Stomach (tissue), 19 donors: ENCODE measurements at places on chromosomes 12 and 14. TPM values are rescaled to one million over a fixed set of nuclear protein-coding genes. Genes with fewer than 3 reads are reported as not detected.

- DNase-seq: no peak
These were observed 7.9 kb downstream of the IFFO1 start for GRCh38 chr12:6547987-6548386.

- no peak for DNase-seq
These were observed 629 bp downstream of the PRDM4 start for GRCh38 chr12:107760207-107760808.

DNA sequence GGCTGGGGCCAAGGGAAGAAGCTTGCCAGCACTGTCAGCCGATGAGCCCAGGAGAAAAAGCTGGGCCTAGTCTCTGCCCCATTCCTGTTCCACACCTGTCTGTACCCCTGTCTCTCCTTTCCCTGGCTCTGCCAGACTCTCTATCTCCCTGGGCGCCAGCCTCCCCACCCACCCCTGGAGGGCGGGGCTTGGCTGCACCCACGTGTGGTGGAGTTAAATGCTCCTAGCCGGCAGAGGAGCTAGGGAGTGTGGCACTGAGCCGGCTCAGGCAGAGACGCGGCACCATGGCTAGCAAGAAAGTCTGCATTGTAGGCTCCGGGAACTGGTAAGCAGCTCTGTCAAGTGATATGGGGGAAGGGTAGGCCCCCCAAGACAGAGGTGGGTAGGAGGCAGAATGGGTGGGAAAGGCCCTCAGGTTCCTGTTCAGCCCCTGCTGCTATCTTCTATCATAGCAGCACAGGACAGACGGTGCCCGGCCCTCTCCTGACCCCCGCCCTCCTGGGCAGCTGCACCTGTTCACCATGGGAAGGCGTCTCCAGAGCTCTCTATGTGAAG lies at the start of gene GPD1:
Gene GPD1 (plus strand): TSS at position 242 of the 555 bp plus-strand sequence. CDS start 43 bp downstream, at position 285.
- peak; percentile 91 for DNase-seq

DNA sequence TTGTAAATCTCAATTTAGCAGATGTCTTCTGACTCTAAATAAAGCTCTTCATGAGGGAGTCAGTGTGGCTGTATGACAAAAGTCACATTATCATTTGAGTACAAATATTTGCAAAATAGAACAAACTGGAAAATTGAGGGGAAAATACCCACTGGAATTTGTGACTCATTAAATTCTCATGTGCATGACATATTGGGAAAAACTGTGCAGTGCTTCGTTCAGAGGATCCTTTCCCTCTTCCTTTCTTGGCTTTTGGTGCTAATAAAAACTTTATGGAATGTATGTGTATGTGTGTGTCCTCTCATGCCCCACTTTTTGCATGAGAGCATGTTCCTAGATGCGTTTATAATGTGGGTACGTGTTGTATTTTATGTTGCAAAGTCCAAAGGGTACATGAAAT lies 267.8 kb downstream of the KTN1 start:
- DNase-seq: no peak

DNA sequence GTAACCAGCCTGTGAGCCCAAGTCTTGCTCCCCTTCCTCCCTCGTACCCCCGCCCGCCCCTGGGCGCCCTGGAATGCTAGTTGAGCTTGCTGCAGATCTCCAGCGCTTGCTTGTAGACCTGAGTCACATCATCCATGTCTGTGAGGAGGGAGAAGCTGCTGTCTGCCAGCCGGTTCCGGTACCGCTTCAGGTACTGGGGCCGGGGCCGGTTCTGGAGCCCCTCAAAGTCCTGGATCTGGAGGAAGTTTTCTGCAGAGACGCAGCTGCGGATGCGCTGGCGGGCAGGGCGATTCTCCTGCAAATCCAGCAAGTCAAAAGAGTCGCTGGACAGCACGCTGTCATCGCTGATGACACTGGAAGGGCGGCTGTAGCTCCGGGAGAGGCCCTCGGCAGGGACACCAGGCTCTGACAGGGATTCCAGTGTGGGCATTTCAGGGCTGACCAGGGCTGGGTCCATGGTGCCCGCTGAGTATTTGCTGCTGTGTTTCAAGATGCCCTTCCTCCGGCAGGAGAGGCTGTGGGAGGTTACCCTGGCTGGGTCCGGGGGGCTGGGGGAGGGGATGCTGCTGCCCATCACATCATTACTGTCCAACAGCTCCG lies 71.9 kb downstream of the NUAK1 start:
- DNase-seq: no peak

- no peak for DNase-seq
These were observed 24.0 kb upstream of the ZDHHC17 start for GRCh38 chr12:76739896-76740295.

- DNase-seq: no peak
These were observed 8.8 kb downstream of the TCL1B start for GRCh38 chr14:95695051-95695450.

- DNase-seq: no peak
These were observed 253.0 kb downstream of the SNAPC1 start for GRCh38 chr14:62015243-62015642.

- DNase-seq: no peak
These were observed 242.5 kb downstream of the ZFP36L1 start for GRCh38 chr14:68550338-68550715.

- DNase-seq: no peak
These were observed 204.6 kb upstream of the FLRT2 start for GRCh38 chr14:85325134-85326017.

- peak; percentile 8 for DNase-seq
These were observed 1.9 kb upstream of the BCL11B start for GRCh38 chr14:99273766-99274345.

GRCh38 chr12:66060163-66060907 lies 70.2 kb downstream of the LLPH start:
- DNase-seq: no peak

GRCh38 chr12:99059824-99060511 lies 414.9 kb downstream of the APAF1 start:
- DNase-seq: peak; percentile 71

- DNase-seq: no peak
These were observed 23.6 kb upstream of the TTC7B start for GRCh38 chr14:90839889-90840266.

GRCh38 chr14:95315156-95315555 lies 4.6 kb downstream of the CLMN start:
- DNase-seq: no peak

DNA sequence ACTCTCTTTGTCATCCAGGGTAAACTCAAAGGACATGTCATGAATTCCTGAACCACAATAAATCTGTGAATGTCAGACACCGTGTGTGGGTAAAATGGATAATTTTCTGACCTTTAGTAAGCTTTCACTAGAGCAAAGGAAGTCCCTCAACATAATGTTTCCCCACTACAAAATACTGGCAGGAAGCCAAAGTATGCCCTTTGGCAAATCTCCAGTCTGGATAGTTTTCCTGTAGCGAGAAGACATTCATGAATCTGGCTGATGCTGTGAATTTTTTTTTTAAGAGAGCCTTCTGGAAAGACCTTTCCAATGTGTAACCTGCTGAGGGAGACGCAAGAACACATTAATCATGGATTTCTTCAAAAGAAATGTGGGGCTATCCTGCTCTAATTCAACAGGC lies 389.6 kb upstream of the DDHD1 start:
- peak; percentile 79 for DNase-seq

DNA sequence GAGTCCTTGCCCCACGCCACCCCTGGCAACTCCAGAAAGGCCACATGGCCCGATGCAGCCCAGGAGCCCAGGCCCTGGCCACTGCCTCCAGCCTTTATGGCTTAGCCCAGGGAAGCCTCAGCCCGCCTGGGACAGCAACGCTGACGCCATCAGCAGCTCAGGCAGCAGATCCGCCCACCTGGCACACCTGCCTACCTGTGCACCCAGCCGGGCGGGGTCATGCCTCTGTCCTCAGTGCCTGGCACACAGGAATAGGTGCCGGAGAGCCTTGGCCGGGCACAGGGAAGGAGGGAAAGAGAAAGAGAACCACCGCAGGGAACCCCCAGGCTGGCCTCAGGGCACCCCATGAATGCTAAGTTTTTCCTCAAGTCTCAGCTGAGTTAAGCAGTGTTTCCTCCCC lies 21.1 kb downstream of the BEGAIN start:
- DNase-seq: no peak

GRCh38 chr12:49950273-49951251 lies at the start of gene AQP2:
AQP2 (plus strand) TSS chr12:49950737; CDS start chr12:49950831, 94 bp downstream.
- no peak for DNase-seq

- DNase-seq: no peak
These were observed 264.4 kb downstream of the FOXG1 start for GRCh38 chr14:29030970-29031369.

GRCh38 chr12:3044141-3044630 lies 33.0 kb upstream of the TSPAN9 start:
- no peak for DNase-seq

GRCh38 chr14:23512156-23512555 lies 39.4 kb downstream of the ZFHX2 start:
- DNase-seq: no peak

- no peak for DNase-seq
These were observed 19.8 kb upstream of the SLC5A8 start for GRCh38 chr12:101229841-101230241.

Gene NGB
- 47.2 TPM for total RNA-seq

Gene PRH2
- not detected for total RNA-seq

Gene OR6C1
- total RNA-seq: not detected

Gene CLEC12A
- not detected for total RNA-seq

Gene CACNA1C
- total RNA-seq: 6.7 TPM

Gene NR1H4
- not detected for total RNA-seq
